ENCODE measurements at places on chromosomes 6 and 20. TPM values are rescaled to one million over a fixed set of nuclear protein-coding genes. Genes with fewer than 3 reads are reported as not detected.

LCA5 gene
- total RNA-seq: 3.3 TPM

BPI gene
- not detected for total RNA-seq

HSPA1L gene
- 0.44 TPM for total RNA-seq

SLC13A3 gene
- total RNA-seq: 0.10 TPM

GRCh38 chr6:10136636-10137035 lies 278.2 kb downstream of the TFAP2A start:
- DNase-seq: no peak

- DNase-seq: no peak
These were observed 70.4 kb upstream of the XRN2 start for GRCh38 chr20:21232546-21233280.

DNA sequence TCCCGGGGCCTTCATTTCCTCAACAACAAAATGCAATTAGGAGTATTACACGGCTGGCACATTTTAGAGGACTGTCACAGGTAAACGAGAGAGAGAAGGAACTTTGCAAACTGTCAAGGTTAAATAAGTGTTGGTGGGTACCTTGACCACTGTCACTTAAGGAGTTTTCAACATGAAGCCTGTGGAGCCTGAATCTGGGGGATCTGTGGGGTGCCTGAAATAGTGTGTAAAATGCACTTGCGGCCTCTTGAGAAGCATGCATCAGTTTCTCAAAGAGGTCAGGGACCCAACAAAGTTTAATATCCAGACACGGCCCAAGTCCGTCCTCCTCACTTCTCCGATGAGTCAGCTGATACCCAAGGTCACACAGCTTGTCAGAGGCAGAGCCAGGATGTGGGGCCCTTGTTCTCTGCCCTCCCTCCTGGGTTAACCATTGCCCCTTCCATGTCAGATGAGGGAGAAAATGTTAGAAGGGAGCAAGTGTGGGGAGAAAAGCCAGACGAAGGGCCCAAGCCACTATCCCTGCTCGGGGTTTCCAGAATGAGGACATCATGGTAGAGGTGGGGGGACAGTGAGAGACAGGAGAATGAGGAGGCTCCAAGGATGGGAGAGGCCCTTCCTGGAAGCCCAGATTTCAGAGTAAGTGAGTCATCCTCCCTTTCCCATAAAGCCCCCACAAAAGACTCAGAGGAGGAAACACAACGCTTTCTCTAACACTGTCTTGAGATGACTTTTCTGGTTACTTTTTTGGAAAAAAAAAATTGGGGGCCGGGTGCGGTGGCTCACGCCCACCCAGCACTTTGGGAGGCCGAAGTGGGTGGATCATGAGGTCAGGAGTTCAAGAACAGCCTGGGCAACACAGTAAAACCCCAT lies 42.2 kb downstream of the C6orf132 start:
- no peak for DNase-seq

GRCh38 chr6:148538261-148539190 lies 195.9 kb downstream of the SASH1 start:
- DNase-seq: no peak

GRCh38 chr20:43752051-43752360 lies 25.2 kb upstream of the GTSF1L start:
- DNase-seq: no peak

GRCh38 chr20:32477594-32478512 lies 107.3 kb downstream of the NOL4L start:
- DNase-seq: no peak

DNA sequence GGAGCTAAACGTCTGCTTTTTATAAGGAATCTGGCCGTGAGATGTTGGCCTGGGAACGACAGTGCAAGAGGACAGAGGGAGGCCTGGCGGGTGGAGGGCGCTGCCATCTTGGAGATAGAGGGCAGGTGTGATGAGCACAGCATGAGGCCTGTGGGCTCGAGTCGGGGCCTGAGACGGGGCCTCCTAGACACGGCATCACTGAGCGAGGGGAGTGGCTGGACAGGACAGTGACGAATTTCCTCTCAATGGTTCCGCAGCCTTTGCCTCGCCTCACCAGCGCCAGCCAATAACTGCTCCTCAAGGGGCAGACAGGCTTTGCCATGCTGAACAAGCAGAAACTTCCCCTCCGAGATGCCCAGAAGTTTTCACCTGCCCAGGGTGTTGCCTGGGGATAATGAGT lies 376.7 kb downstream of the THBS2 start:
- no peak for DNase-seq

GRCh38 chr6:54053881-54054391 lies 57.3 kb upstream of the MLIP start:
- no peak for DNase-seq

DNA sequence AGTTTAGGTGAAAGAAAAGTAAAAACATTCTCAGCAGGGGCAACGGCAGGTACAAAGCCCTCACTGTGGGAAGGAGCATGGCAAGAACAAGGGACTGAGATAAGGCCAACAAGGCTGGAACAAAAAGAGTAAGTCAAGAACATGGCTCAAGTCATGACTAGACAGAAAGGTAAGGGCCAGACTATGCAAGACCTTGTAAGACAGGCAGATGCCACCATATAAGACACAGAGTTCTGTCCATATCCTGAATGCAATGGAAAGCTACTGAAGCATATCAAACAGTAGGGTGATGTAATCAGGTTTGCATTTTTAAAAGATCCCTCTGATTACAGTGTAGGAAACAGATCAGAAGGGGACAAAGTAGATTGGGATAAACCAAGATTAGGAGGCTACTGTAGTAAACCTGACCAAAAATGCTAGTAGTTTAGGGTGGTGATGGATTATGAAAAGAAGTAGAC lies 5.5 kb downstream of the REV3L start:
- DNase-seq: no peak

- no peak for DNase-seq
These were observed 32.0 kb downstream of the MTHFD1L start for GRCh38 chr6:150897400-150897943.

DNA sequence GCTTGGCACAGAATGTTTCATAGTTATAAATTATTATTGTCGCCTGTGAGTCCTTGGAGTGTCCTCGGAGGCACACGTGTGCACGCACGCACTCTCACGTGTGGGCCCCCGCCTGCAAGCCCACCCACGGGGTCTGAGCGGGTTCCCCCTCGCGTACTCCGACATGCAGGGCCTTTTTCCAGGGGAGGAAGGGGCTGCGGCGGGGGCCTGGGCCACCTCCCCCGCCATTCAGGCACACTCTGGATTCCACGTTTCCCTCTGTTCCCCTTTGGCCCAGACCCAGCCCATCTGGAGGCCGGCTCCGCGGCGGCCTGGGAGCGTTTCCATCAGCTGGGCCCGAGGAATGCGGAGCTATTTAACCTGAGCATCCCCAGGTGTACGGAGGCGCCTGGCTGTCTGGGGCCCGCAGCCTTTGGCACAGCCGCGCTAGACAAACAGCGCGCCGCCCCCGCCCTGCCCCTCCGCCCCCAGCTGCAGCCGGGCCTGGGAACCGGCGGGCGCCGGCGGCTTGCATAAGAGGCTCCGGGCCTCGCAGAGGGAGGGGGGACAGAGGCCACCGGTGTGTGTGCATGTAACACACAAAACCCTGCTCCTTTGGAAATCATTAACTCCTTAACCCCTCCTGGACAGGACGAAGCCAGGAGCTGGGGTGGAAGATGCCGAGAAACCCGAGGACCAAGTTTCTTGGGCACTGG lies 3.3 kb downstream of the ID1 start:
- DNase-seq: no peak

DNA sequence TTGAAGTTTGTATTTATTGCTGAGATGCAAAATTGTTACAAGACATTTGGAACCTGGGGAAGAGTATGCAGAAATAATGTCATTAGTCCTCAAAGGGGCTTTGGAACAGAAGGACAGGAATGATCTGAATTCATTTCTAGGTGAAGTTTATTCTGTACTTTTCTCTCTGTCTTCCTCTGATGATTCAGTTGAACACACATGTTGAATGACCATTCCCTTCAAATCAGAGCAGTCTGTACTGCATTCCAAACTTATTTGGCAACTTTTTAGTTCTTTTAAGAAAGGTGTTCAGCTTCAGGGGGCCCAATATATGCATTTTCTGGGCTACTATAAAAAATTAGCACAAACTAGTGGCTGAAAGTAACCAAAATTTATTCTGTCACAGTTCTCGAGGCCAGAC lies 213.9 kb upstream of the LAMP5 start:
- DNase-seq: no peak

DNA sequence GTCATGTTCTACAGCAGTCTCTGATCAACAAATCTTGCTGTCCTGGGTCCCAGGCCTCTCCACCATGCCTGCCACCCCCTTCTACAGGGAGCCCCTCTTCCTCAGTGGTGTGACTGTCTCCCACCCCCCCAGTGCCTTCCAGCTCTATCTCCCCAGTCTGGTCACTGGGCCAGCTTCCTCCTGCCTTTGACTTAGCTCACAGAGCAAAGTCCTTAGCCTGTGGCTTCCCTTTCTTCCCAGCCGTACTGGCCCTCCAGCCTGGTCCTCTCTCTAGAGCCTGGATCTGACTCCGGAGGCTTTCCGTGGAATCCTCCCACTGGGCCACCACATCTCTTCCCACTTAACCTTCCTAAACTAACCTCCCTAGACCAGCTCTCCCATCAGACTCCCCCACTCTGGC lies 17.0 kb downstream of the MAPK13 start:
- no peak for DNase-seq

All from glomerular endothelial cell (primary cell).